ENCODE measurements at places on chromosomes 4 and X. TPM values are rescaled to one million over a fixed set of nuclear protein-coding genes. Genes with fewer than 3 reads are reported as not detected.

CCSER1 gene
- total RNA-seq: 8.4 TPM

GAGE12F gene
- total RNA-seq: not detected

MAGEB2 gene
- not detected for total RNA-seq

TMPRSS11B gene
- not detected for total RNA-seq

ARR3 gene
- total RNA-seq: not detected

NDUFA1 gene
- 79.2 TPM for total RNA-seq

ZNF157 gene
- 0.21 TPM for total RNA-seq

CXCL5 gene
- total RNA-seq: 5.4 TPM

DNA sequence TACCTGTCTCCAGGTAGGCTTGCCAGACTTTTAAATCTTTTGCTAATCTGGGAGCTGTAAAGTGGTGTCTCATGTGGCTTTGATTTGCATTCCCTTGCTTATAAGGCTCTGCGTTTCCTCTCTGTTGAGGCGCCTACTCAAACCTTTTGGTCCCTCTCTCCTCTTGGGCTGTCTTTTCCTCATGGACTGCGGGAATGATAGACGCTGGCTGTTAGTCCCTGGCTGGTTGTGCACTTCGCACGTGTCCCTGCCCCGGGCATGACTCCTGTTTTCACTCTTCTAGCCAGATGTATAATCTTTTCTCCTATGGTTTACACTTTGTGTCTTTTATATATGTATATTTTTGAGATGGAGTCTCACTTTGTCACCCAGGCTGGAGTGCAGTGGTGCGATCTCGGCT is 39.7 kb downstream of the RGS12 start:
- no peak for DNase-seq

DNA sequence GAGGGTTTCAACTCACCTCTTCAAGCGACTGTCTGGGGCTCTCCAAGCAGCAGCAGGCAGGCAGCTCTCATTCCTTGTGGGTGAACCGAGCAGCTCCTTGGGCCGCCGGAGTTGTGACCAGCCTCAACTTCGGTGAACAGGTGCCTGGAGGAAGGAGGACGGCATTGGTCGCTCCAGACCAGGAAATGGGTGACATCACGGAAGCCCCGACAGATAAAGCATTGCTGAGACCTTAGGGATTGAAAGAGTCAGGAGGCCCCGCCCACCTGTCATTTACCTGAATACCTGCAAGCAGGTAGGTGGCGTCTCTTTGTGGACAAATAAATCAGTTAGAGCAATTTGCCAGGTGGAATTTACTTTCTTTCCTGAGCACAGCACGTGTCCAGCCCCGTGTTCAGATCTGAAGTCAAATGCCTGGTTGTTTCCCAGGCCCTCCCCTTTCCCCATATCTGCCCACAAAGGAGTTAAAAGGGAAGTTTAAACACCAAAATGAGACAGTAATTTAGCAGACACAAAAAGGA is at the start of gene LNX1:
LNX1 (minus strand) TSS at position 115 of the 521 bp plus-strand sequence. CDS start 17,484 bp downstream, outside the sequence.
- peak; percentile 88 for DNase-seq

DNA sequence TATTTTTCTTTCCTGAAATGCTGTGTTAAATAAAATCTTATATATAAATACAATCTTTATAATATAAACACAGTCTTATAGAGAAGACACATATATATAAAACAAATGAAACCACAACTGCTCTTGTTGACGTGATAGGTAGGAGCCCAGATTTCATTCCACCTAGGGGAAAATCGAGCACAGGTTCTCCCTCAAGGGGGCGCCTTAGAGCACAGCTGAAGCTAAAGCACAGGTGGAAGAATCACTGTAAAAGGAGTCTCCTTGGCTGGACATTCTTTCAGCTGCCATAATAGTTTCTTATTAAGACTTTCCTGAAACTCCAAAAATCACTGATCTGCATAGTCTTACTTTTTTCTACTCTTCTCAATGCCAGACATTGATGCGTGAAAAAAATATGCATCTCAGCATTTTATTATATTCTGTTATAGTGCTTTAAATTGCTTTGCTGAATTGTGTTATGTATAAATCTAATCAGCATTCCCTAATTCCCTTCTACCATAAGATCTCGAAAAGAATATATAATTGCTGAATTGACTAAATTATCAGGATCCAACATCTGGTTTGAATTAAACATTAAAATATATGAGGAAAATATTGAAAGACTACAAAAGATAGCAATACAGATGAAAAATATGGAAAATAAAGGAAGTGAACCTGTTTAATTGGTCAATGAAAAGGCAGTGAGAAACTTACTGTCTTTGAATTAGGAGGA is 25.5 kb upstream of the RXFP1 start:
- peak; percentile 65 for DNase-seq

GRCh38 chr4:169902658-169903345 is 123.4 kb downstream of the MFAP3L start:
- DNase-seq: no peak

- peak; percentile 68 for DNase-seq
Observed at GRCh38 chr4:124711471-124712371, 811 bp downstream of the ANKRD50 start.

GRCh38 chr4:20520901-20521300 is 179.4 kb upstream of the PACRGL start:
- DNase-seq: no peak

DNA sequence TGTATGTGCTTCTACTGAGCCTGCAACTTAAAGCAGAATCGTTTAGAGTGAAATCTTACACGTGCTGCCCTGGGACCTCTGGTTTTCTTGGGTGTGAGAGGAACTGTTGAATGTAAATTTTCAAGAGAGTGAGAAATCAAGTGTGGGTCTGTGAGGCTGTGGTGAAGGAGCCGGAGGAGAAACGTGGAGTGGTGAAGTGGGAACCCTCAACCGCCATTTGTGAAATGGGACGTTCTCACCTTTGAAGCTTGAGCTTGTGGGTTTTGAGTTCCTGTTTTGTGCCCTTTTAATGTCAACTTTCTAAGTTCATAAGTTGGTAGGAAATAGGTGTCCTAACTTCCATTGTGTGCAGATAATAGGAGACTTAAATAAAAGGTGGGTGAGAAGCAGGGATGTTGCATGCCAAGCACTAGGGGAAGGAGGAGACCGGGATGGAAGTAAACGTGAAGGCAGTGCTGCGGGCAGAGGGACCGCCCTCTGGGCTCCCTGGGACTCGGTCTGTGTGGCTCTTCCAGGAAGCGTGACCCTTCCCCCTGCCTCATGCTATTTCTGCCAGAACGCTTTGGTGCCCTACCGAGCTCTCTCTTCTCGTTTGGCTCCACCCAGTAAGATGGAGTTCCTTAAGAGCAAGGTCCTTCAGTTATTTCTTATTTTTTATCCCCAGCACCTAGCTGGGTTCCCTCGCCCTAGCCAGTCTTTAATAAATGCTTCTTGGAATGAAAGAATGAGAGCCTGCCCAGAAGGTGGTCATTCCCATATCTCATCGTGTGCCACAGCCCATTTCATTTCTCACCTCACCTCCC is 56.0 kb downstream of the TMEM131L start:
- no peak for DNase-seq

GRCh38 chr4:74042681-74043080 is 4.2 kb upstream of the CXCL3 start:
- DNase-seq: no peak

DNA sequence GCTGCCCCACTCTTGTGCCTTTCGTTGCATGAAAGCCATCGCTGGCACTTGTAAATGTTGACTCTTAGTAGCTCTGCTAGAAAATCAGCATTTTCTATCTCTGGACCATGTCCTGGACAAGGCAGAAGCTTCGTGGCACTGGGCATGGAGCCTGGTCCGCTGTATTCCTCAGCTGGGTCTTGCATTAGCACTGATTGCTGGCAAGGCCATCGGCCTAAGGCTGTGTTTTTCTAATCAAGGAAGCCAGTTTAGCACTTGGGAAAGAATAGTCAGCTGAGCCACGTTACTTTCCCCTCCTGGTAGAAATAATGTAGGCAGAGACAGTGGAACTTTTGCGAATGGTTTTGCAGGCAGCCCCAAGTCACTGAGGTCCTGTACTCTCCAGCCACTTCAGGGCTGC is 180.2 kb upstream of the EOLA2 start:
- DNase-seq: no peak

DNA sequence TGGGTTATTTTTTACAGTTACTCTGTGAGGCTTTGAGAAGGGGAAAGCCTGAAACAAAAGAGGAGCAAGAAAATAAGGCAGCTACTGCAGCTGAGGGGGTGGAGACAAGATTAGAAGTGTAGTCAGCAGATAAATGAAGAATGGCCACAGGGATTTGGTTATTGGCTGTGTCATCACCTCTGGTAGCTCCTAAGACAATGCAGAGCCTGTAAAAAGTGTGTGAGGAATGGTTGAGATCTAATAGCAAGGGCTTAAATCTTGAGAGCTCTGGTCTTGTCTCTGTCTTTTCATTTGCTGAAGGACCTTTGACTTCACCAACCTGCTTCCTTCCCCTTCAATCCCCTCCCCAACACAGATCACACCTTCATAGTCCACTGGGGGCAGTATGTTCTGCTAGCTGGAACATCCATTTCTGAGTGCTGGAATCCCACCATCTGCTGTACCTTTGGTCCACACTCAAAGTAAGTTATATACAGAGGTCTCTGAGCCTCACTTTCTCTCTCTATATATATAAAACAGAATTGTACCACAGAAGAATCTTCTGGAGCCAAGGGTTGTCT is 213.7 kb upstream of the ZIC3 start:
- no peak for DNase-seq

GRCh38 chr4:116020141-116020722 is 906.8 kb upstream of the NDST4 start:
- DNase-seq: no peak

GRCh38 chrX:11750046-11750445 is 8.0 kb upstream of the MSL3 start:
- no peak for DNase-seq

DNA sequence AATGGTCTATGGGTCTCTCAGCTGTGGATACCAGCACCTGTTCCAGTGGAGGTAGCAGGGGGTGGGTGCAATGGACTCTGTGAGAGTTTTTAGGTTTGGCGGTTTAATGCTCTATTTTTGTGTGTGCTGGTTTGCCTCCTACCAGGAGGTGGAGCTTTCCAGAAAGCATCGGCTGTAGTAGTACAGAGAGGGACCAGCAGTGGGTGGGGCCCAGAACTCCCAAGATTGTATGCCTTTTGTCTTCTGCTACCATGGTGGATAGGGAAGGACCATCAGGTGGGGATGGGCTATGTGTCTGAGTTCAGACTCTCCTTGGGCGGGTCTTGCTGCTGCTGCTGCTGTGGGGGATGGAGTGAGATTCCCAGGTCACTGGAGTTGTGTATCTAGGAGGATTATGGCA is 557.2 kb upstream of the GRID2 start:
- DNase-seq: no peak

DNA sequence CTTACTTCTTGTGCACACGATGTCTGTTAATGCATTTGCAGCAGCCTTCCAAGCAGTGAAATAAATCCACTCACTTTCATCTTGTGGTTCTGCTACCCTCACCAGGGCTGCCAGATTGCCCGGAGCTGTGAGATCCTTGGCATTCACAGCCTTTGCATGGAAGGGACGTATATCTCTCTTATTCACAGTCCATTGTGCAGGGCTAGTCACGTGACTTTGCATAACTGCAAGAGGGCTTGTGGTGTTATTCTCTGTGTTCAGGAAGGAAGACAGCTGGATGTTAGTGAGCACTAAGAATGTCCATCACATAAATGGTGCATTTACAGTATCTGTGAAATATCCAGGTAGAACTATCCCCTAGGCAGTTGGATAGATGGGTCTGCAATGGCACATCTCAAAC is 96.5 kb upstream of the BEND4 start:
- no peak for DNase-seq

- DNase-seq: no peak
Observed at GRCh38 chr4:136841526-136841925, 690.8 kb downstream of the PCDH18 start.

DNA sequence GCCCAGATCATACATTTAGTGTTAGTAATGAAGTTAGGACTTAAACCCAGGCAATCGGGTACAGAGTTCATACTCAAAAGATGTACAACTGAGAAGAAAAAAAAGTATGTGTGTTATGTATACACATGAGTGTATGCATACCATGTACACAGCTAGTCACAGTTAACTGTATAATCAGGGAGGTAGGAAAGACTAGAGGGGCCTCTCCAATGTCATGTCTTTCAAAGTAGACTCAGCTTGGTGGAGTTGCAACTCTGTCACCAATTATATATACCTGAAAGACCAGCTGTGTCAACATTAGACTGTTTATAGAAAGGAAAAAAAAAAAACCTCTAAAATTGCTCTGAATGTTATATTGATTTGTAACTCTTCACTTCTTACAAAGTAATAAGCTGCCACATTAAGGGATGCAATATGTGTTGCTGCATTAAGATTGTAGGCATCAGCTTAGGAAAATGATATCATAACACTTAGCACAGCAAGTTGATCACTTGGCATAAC is 167.5 kb downstream of the DCTD start:
- no peak for DNase-seq

- no peak for DNase-seq
Observed at GRCh38 chr4:52983563-52984303, 121.6 kb downstream of the RASL11B start.
